ENCODE measurements at places on chromosomes 7 and 10.
A peak's percentile ranks its signal among the peaks of the same experiment; 100 is the strongest.

DNA sequence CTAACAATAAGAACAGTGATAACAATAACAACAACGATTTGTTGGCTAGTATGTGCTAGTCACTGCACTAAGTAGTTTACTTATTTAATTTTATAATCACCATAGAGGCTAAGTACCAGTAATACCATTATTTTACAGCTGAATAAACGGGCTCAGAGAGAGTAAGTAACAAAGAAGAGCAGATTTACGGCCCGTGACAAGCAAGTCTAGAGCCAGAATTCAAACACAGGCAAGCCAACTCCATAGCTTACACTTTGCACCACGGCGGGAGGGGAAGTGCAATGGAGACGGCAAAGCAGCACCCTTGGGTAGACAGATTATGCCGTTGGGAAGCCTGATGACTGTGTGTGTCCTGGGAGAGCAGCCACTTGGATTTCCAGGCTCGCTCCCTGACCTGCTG, 1.2 kb upstream of the OR6V1 start:
- DNase-seq = no peak

- no peak for DNase-seq
Measured at GRCh38 chr7:28815928-28816373, 142.2 kb downstream of the TRIL start.

GRCh38 chr10:84924131-84924530, 595.7 kb downstream of the CCSER2 start:
- DNase-seq = no peak

- DNase-seq = no peak
Measured at GRCh38 chr7:132650498-132650897, 74.2 kb upstream of the PLXNA4 start.

DNA sequence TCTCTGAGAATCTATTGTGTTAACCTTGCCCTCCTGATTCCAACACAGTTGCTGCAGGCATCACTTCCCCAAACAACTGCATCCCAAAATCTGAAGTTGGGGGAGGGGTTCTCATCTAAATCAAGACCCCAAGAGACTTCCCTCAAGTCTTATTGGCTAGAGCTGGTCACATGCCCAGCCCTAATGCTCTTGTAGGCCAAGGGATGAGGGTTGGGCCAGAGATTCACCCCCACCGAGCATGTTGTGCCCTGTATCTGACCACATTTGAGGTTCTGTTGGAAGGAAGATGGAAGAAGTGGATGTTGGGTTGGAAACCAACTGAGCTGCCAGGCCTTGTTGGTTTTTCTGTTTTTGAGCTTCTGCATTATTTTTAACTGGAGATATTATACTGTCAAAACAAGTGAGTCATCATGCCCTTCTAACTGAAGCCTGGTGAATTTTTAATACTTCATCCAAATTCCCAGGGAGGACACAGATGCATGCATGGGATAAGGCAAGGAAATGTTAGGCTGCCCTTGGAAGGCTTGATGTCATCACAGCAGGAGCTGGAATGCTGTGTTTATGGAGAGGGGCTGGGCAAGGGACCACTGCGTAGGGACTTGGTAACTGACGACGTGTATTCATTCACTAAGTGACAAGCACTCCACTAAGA, 68.6 kb upstream of the CACUL1 start:
- no peak for DNase-seq

GRCh38 chr7:129351320-129351719, 82.9 kb upstream of the STRIP2 start:
- no peak for DNase-seq

DNA sequence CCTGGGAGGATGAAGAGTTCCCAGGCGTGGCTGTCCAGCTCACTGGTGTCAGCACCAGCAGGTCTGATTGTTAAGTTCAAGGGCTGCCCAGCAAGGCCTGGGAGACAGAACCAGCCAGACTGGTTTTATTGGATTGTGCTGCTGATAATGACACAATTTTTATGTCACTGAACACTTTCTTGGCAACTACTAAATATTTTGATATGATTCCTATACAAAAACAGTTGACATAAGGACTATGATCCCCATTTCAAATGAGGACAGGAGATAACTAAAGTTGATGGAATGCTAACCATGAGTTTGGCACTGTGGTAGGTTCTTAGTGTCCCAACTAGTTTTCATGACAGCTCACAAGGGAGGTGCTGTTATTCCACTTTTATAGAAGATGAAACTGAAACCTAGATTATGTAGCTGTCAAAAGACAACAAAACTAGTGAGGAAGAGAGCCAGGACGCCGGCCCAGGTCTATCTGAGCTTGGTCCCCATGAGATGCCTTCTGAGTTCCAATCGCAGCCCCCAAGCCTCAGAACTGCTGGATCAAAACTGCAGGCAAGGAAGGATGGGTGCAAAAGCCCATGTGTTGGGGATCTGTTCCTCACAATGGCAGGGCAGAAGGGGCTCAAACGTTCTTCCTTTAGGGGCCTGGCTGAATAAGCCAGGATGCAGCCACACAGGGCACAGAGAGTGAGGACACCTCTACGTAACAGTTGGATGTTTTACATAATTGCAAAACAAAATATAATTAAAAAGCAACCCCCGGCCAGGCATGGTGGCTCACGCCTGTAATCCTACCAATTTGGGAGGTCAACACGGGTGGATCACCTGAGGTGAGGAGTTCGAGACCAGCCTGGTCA, 52.8 kb downstream of the COBL start:
- no peak for DNase-seq

GRCh38 chr7:128003787-128004186, 27.4 kb downstream of the LRRC4 start:
- DNase-seq = peak; percentile 63

DNA sequence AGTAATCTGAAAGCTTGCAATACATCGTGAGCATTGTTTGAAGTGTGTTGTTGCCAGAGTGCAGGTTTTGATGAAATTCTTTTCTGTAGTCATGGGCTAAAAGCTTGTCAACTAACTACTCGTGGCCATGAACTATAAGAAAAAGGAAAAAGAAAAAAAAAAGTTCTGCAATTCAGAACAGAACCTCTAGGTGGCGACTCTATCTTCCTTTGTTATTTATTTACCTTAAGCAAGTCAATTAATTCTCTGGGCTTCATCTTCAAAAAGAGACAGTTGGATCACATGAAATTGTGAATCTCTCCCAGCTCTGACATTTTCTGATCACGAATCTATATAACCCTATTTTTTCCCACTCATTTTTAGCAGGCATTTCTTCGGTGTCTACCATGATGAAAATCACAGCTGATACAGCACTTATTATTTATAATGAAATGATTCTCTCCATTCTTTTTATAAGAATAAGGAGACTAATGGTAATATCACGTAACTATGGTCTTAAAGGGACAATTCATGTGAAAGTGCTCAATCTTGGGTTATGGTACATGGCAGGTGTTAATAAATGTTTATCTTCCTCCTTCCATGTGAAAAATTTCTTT, 18.8 kb downstream of the TMEM196 start:
- DNase-seq = no peak

- DNase-seq = no peak
Measured at GRCh38 chr7:138162236-138162635, 86.0 kb downstream of the AKR1D1 start.

GRCh38 chr10:62635127-62635526, 169.4 kb upstream of the ADO start:
- DNase-seq = no peak

GRCh38 chr7:122100021-122100420, 44.0 kb downstream of the AASS start:
- DNase-seq = no peak

DNA sequence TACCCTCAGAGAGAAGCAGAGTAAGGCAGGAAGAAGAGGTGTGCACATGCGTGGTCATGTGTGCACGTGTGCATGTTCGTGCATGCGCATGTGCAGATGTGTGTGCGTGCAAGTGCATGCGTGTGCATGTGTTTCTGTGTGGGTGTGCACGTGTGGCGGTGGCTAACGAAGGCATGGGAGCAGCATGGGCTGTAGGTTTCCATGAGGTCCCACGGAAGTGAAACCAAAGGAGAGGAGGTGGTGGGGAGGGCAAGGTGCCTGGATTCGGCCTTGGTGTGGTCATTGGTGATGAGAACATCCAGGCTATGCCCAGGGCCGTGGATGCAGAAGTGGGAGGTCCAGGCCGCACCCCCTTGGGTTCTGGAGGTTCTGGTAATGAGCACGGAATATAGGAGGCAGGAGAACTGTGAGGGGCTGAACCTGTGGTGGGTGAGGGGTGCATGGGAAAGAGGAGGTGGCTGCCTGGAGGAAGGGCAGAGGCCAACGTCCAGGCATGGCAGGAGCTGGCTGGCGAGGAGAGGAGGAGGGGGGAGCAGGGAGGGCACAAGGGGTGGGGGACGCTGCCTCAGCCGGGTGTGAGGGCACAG, 2.4 kb upstream of the INPP5A start:
- DNase-seq = no peak

GRCh38 chr7:71144963-71145362, 13.0 kb downstream of the GALNT17 start:
- DNase-seq = no peak

- DNase-seq = no peak
Measured at GRCh38 chr10:131116991-131117375, 194.5 kb downstream of the TCERG1L start.

GRCh38 chr7:131466735-131467365, 89.6 kb downstream of the PODXL start:
- no peak for DNase-seq

DNA sequence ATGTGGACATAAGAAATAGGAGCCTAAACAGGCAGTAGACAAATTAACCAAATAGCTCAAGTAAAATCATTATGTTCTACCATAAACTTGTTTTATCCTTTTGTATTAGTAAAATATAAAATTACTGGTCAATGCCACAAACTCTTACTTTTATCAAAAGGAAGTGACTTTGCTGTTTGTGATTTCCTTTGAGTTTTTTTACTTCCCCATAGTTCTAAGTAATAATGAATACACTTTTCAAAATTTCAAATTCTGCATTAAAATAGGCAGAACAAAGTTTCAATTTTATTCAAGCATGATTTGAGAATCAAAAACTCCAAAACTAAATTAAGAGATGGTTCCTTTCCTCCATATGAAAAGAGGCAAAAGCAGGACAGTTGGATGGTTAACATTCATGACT, 139.7 kb upstream of the ABCB5 start:
- DNase-seq = no peak

DNA sequence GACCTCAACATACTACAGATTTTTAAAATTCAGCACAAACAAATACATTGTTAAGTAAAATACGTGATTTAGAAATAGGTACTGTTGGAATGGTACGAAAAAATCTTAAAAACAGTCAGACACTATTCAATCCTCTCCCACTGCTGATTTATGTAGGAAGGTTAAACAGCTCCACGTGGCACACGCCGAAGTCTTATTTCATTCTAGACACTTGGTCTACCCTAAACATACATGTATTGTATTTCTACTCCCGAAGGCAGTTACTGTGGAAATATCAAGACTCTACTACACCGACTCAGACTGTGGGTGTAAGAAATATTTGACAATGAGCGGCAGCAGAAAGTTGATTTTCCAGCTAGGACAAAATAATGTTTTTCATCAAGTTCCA, 130.6 kb downstream of the MPP7 start:
- no peak for DNase-seq

GRCh38 chr10:71429929-71430328, 33.2 kb downstream of the CDH23 start:
- DNase-seq = no peak

DNA sequence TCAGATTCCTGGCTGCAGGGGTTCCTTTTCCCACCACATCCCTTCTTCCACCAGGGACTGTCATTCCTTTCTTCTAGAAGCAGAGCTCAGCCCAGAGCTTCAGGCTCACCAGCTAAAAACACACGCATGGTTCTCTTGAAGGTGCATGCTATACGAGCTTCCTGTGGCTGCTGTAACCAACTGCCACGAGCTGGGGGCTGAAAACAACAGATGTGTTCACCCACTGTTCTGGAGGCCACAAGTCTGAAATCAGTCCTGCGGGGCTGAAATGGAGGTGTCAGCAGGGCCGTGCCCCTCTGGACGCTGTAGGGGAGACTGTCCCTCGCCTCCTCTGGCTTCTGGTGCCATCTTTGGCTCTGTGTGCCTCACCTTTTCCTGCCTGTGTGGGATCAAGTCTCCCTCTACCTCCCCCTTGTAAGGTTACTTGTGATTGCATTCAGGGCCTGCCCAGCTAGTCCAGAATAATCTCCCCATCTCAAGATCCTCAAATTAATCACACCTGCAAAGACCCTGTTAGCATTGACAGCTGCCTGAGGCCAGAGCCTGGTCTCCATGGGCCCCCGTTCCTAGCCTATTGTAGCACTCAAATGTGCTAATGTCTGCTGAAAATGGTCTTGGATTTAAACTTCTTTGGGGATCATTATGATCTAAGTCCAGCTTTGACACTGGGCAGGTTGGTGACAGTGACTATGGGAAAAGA, 13.7 kb downstream of the RAB19 start:
- no peak for DNase-seq

- no peak for DNase-seq
Measured at GRCh38 chr7:139132887-139133286, 23.4 kb upstream of the ZC3HAV1 start.

DNA sequence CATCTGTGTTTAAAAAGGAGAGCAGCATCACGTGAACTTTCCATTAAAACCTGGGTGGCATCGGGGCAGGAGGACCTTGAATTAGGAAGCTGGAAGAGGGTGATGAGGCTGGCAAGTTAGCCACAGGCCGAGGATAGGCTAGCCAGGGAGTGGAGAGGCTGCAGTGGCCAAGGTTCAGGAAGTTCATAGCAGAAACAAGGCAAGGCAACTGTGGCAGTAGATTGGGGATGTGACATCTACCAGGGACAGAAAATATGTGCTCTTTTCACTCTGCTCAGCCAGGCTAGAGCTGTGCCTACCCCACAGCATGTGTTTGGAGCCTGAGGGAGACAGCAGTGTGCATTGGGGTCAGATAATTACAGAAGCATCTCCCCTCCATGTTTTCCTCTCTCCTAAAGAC, 2.2 kb upstream of the INPP5F start:
- DNase-seq = no peak

DNA sequence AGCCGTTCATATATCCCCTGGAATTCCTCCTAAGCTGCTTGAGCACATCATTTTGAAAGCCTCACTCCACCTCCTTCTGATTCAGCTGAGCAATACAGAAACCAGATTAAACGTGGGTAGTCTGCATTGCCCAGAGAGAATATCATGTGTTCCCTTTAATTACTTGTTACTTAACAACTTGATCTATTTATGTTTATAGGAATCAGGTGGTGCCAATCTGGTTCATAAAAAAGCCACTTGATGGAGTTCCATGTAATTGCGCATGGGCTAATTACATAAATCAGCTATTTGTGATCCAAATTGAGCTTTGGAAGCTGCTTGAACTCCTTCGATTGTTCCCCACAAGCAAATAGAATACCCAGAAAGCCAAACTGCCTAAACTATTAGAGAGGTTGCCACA, 114.7 kb upstream of the ADCY1 start:
- peak; percentile 57 for DNase-seq

- no peak for DNase-seq
Measured at GRCh38 chr7:134900166-134900982, 85.9 kb upstream of the AGBL3 start.

- peak; percentile 68 for DNase-seq
Measured at GRCh38 chr7:66557214-66558200, 71.2 kb upstream of the KCTD7 start.

- DNase-seq = no peak
Measured at GRCh38 chr10:114403541-114404161, 651 bp downstream of the AFAP1L2 start.

Data from Ammon's horn (tissue), 1 donor.